Stimulated activated CD4-positive, alpha-beta T cell treated with anti-CD3 and anti-CD28 coated beads, Interleukin-1b, Interleukin-23, amount 100 ng/mL, for 48 hours (primary cell): ENCODE measurements at places on chromosomes 7 and 10.
A peak's percentile ranks its signal among the peaks of the same experiment; 100 is the strongest.

DNA sequence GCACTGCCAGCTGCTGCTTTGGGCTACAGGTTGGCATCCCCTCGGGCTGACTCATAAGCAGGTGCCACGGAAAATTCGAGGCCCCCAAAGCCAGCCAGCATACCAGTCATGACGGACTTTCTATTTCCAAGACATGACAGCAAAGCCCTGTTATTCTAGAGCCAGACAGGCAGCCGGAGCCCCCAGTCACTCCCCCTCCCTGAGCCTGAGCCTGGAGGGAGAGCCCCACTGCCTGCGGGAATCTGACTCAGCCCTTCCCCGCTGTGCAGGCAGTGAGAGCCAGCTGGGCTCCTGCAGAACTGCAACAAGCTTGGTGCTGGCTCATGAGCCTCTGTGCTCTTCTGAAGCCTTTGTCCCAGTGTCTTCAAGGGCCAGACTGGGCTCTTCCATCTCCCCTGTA, 15.8 kb downstream of the BTBD16 start:
- no peak for DNase-seq

DNA sequence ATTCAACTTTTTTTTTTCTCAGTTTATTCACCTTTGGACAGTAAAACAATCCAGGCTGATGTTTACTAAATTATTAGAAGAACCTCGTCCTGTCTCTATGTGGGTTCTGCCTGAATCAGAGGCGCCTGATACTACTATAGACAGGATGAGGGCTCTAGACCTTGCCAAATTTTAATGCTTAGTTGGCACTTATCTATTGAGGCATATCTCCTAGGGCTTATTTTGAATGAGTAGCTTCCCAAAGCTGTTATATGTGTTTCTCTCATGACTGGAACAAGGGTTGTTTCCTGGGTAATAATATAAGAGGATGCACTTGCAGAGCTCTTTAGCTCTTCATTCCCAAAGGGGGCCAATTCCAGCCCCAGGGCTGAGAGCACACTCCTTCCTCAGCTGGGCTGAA, 23.6 kb downstream of the HECW1 start:
- no peak for DNase-seq

- no peak for DNase-seq
Measured at GRCh38 chr10:103566536-103566935, 73.0 kb downstream of the NEURL1 start.

GRCh38 chr10:23095966-23096801, 805 bp downstream of the MSRB2 start:
- DNase-seq = peak; percentile 16

DNA sequence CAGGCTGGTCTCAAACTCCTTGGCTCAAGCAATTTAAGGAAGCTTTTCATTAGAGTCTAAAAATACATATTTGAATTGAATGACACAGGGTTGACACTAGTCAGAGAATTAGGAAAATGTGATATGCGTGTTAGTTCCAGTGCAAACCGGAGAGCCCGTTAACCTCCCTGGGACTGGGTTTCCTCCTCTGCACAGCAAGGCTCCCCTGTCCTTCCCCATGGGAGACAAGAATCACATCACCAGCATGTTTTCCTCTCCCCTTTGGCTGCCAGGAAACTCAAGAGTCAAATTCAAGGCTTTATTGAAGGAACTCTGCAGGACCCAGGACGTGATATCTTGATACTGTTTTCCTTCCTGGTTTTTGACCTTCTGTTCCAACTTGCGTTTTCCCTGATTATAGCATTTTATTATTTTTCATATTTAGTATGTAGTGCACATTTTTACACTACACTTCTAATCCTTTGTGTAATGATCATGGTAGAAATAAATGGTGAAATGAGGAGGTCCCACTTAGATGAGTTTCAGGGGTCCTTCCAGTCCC, 24.9 kb downstream of the GSTO2 start:
- no peak for DNase-seq

- DNase-seq = no peak
Measured at GRCh38 chr10:11010582-11010981, 7.1 kb upstream of the CELF2 start.

DNA sequence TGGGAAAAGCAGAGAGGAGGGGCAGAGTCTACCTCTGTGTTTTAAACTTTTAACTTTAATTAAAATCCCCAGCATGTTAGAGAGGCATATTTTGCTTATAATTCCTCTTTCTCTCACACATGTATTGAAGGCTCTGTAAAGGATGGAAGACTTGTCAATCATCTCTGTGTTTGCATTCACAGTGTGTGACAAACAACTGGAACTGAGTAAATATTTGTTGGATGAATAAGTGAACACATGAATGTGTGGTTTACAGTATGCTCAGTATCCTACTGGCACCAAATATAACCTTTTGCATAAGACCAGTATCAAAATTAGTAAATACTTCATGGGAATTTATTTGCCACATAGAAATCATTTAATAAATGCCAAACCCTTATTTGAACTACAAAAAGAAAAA, 829.0 kb downstream of the GRID1 start:
- DNase-seq = no peak

DNA sequence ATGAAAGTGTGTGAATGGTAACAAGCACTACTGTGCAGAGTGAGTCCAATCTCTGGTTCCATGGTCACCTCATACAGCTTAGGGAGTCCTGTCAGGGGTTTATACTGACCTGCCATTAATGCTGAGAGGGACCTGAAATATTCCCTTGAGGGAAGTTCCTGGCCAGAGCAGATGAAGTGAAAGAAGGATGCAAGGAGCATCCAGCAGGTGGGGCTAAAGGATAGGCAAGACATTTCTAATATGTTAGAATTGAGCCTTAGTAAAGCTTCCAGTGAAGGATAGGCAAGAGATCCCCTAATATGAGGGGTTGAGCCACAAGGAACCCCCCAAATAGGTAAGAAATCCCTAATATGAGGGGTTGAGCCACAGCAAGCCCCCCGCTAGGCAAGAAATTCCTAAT, 25.5 kb upstream of the FAM221A start:
- no peak for DNase-seq

DNA sequence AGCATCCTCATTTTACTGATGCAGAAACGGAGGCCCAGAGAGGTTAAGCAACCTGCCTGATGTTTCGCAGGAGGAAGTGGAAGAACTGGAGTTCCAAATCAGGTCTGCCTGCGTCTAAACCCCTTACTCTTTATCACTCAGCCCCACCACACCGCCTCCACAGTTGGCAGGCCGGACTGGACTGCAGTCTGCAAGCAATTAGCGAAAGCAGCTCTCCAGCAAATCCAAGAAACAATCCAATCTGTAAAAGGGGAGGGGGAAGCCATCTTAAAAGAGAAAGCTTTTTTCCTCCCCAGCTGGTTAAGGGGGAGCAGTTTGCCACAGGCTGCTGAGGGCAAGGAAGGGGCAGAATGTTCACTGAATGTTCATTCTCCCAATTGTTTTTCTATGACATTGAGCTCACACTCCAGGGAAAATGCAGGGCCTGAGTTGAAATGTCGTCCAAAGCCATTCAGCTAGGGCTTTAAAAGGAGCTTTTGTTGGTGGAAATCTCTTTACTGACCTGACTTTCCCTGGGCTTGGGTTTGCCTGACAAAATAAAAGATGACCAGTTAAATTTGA, 350.1 kb downstream of the RNLS start:
- no peak for DNase-seq

GRCh38 chr7:31114593-31115343, 62.7 kb downstream of the ADCYAP1R1 start:
- no peak for DNase-seq

- no peak for DNase-seq
Measured at GRCh38 chr7:52283335-52283734, 752.1 kb upstream of the POM121L12 start.

- DNase-seq = peak; percentile 29
Measured at GRCh38 chr10:88064608-88065382, 201.4 kb downstream of the PTEN start.

GRCh38 chr10:77905086-77905748, 21.3 kb downstream of the DLG5 start:
- no peak for DNase-seq

DNA sequence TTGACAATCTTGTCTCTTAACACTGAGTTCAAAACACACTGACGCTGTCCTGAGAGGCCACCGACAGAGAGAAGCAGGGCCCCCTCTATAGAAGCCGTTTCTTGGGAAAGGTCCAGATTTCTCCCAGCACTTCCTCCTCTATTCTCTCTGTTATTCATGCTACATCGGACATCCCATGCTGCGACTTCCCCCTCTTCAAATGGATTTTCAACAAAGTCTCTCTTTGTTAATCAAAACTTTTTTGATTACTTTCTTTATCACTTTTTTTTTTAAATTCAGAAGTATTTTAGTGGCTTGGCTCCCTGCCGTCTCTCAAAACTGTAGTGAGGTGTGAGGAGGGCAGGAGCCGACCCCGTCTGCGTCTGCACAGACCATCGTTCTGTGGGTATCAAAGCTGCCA, 298.9 kb upstream of the PITRM1 start:
- no peak for DNase-seq

DNA sequence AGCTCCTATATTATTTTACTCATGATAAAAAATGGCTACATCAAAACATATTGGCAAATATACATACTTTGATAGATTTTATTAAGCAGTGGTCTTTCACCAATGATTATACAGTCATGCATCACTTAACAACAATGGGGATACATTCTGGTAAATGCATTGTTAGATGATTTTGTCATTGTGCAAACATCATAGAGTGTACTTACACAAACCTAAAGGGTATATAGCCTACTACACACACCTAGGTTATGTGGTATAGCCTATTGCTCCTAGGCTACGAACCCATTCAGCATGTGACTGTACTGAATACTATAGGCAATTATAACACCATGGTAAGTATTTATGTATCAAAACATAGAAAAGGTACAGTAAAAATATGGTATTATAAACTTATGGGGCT, 98.9 kb upstream of the IL6 start:
- no peak for DNase-seq

DNA sequence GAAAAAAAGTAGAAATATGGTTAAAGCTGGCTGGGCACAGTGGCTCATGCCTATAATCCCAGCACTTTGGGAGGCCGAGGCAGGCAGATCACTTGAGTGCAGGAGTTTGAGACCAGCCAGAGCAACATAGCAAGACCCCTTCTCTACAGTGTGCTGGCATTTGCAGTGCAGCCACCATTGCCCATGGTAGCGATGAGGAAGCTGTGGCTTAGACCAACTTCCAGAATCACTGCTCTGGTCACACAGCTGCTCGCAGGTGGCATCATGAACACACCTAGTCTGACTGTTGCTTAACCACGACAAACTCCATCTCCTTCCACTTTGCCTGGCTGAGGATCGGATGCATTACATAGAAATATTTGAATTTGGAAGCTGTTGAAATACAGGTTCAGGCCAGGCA, 137.1 kb downstream of the CUX1 start:
- DNase-seq = no peak
